ENCODE measurements at places on chromosomes 2 and 18.

GRCh38 chr2:236576087-236576486, 6.5 kb downstream of the ACKR3 start:
- no peak for DNase-seq

GRCh38 chr2:27264753-27265535, 2.1 kb upstream of the SLC30A3 start:
- DNase-seq, result peak; percentile 68

- no peak for DNase-seq
Measured at GRCh38 chr18:29892960-29893558, 1149.5 kb downstream of the DSC3 start.

DNA sequence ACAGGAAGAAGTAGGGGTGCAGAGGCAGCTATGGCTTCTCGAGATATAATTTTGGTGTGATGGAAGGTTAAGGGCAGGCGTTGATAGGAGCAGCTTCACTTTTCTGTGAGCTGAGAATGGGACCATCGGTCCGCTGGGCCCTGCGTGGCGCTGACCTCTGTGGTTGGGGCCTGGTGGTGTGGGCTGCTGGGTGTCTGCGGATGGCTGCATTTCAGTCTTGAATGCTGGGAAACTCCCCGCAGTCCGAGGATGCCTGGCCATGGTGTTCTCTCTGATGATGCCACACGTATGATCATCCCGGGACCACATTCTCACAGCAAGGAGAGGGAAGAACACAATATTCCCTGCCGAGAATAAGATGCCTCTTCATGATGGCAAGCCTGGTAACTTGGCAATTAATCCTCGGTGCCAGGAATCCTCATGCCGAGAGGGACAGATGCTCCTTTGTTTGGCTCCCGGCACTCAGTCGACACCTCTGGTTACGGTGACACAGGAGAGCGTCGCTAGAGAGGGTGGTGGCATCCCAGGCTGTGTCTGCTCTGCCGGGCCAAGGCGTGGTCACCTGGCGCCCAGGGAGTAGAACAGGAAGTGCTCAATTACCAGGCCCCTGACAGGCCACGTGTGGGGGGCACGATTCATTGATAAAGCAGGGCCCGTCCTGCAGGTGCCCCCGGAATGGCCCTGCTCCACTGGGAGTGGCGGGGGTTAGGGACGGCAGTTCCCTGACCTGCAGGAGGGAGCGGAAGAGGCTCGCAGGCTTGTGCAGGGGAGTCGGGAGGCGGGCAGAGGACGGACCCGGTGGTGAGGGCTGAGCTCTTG, 119.4 kb upstream of the CTDP1 start:
- peak; percentile 25 for DNase-seq

DNA sequence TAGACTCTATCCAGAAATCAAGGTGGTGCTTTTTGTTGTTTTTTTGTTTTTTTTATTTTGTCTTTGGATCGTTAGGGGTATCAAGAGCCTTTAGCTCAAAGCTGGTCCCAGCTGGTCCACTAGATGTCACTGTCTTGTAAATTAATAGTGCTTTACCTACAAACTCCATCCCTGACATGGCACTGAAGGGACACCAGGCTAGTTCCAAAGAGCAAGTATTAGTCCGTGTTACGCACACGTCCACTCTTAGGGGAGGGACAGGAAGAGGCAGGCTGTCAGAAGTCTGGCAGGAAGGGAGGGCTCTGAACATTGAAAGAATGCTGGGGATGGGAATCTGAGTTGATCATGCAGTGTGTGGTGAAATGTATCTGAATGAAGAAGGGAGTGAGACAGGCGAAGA, 85.9 kb upstream of the CCBE1 start:
- DNase-seq, result no peak

Data from left hindlimb (tissue), 1 donor.